ENCODE measurements at places on chromosomes 3 and 15.

DNA sequence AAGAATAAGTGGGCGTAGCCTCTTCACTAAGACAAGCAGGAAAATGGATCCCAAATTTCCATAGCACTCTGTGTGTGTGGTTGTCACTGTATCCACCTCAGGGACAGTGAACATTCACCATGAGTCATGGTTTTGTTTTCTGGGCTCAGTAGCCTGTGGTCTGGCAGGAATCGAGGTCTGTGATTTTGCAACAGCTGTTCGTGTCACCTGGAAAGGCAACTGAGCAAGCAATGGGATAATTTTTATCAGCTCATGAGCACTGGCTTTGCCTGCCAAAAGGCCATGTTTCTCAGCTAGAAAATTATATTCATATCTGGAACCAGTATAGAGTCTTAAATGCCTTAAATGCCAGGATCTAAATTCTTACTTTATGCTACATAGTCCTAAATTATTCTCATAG, 60.9 kb downstream of the STRIT1 start:
- no peak for DNase-seq

DNA sequence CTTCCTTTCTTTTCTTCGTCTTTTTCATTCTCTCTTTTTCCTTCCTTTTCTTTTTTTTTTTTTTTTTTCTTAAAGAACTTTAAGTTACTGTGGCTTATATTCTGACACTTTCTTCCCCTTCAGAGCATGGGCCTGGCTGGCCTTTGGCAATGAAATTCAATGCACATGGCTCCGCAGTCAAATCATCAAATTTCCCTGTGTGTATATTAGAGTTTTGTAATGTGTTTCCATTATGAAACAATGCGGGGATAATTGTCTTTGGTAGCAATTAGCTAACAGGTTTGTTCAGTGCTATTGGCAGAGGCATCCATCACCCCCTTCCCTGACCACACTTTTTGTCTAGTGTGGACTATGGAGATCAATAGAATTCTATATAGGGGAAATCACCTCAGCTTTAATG, 80.5 kb downstream of the CDIN1 start:
- DNase-seq, result no peak

GRCh38 chr3:114439284-114439683, 145.5 kb downstream of the TIGIT start:
- no peak for DNase-seq

DNA sequence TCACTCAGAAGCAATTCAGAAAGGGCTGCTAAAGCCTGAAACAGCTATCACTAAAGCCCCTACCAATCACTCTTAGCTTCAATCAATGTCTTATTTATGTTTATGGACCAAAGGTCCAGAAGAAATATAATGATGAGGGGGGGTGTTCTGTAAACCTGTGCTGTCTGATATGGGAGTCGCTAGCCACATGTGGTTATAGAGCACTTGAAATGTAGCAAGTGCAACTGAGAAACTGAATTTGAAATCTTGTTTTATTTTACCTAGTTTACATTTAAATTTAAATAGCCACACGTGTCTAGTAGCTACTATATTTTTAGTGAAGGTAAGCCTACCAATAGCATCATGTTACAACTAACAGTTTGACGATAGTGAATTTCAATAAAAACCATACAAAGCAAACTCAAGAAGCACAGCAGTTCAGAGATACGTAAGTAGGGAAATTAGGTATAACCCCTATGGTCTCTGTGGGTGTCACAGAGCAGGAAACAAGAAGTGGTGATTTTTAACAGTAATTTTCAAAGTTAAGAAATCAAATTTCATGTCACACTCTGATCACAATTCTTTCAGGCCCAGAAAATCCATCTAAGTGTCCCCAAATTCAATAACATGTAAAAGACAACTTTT, 3.6 kb downstream of the POU1F1 start:
- no peak for DNase-seq

DNA sequence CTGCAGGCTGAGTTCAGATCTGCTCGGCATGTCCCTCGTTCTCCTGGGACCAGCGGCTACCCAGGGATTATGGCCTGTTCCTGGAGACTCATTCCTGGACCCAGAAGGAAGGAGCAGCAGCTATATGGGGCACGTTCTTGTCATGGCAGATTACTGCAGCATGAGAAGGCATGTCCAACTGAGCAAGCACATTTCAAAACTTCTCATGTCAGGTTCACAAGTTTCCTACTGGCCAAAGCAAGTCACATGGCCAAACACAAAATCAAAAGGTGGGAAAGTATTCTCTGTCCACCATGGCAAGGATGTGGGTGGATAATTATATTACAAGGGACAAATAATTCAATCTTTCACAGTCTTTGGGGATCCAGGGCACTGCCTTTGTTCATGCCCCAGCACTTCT, 71.9 kb upstream of the C15orf39 start:
- no peak for DNase-seq

DNA sequence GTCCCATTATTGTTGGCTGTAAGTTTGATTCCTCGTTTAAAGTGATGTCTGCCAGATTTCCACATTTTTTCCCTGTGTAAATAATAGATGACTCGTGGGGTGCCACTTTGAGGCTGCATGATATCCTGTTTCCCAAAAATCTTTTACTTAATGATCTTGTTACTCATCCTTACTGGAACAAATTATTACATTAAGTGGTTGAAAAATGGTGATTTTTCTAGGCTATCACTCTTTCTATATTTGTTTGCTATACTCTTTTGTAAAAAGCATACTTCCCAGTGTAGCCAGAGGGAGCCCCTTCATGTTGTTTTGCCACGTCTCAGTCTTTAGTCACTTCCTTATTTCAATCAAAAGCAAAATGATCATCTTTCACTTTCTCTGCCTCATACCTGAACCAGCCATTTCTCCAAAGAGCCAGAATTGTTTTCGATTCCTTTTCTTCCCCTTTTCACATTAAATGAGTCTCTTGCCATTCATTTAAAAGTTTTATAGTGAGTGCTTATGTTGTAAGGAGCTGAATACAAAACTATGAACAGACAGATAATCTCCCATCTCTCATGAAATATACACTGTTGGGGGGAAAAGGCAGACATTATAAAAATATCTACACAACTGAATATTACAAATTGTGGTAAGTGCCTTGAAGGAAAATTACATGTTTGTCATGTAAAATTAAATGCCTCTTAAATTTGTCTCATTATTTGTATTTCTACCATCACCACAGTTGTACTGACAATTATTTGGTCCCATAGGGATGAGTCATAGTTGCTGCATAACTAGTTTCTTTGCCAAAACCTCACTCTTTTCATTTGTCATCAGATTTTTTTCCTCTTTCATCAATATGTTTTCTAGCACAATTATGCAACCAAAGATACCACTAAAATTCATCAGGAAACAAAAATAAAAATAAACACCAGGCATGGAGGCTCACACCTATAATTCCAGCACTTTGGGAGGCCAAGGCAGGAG, 41.5 kb downstream of the ADGRG7 start:
- DNase-seq, result no peak

DNA sequence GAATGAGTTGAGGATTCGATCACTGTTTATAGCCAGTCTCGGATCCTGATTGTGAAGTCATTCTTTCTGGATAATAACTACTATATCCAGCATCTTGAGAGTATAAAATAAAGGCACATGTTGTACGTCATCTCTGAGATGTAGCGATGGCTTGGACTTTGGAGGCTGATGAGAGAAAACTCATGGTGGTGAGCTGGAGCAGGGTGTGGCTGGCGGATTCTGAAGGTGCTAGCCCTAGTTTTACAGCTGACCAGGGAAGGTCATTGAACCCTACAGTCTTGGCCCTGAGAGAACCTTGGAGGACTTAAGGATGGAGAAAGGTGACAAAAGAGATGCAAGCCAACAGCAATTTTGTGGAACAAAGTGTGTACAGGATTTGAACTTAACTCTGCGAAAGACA, 153.8 kb downstream of the IGF1R start:
- no peak for DNase-seq

DNA sequence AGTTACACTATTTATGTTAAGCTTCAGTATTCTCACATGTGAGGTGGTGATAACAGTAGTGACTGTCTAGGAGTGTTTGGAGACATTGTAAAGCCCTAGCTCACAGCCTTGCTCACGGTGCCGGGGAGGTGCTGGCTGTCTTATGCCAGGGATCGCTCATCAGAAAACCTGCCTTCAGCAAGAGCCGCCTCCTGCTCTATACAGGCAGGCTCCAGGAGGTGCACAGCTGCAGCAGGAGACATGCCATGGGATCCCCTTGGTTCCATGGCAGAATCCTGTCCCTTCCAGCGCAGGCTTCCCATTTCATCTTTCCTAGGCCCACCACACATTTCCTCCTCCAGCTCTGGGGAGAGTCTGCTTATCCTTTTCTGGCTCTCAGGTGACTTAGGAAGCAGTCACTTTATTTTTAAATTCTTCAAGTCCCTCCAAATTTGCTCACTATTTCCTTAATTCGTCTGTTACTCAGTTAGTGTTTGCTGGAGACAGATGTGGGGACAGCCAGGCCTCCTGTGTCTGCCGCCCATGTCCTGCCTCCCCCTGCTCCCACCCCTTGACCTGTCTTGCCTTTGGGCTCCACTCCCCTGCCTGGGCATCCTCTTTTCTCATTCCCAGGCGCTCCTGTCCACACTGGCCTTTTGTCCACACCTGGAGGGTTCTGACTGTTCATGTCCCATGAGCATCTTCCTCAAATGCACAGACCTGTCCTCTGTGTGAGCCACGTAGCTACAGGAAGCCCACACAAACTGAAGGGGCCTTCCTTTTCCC, 31.7 kb downstream of the SLCO2A1 start:
- no peak for DNase-seq

DNA sequence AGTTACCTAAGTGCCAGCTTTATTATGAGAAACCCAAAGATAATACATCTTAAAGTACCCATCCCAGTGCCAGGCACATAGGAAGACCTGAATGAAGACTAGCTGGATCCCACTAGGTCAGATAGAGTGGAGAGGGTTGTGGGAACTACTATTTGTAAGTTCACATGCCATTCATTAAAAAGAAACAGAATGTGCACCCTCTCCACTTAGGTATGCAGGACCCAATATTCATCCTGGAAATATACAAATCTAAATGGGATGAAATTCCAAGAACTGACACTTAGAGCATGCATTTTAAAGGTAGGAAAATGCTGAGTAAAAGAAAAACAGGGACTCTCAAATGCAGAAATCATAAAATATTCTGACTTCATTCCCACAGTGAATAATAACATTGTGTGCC, 14.3 kb downstream of the EOGT start:
- no peak for DNase-seq

DNA sequence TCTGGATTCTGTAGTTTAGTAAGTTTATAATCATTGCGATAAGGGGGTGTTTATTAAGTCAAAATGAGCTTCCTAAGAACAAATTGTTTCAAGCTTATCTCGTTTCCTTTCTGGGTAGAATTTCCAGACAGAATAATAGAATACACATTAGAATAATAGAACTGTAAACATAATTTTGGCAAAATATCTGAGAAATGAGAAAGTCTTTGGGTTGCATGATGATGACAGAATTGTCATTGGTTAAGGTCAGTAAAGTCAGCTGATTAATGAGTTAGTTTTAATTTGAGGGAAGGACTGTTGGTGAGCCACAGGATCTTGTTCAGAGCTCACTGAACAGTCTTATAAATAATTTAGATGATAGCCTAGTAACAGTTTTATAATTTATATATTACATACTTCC, 10.2 kb downstream of the EIF2A start:
- no peak for DNase-seq

- no peak for DNase-seq
Measured at GRCh38 chr15:26580943-26581342, 191.9 kb downstream of the GABRB3 start.

GRCh38 chr15:23734862-23735261, 47.8 kb upstream of the NDN start:
- no peak for DNase-seq

- DNase-seq, result no peak
Measured at GRCh38 chr15:28022961-28023360, 76.2 kb downstream of the OCA2 start.

- no peak for DNase-seq
Measured at GRCh38 chr15:71651750-71652186, 158.6 kb upstream of the NR2E3 start.

GRCh38 chr3:13420831-13421765, 976 bp upstream of the NUP210 start:
- DNase-seq, result no peak

- no peak for DNase-seq
Measured at GRCh38 chr3:5520237-5520636, 332.7 kb downstream of the EDEM1 start.

- no peak for DNase-seq
Measured at GRCh38 chr3:16595778-16596177, 9.4 kb downstream of the DAZL start.

DNA sequence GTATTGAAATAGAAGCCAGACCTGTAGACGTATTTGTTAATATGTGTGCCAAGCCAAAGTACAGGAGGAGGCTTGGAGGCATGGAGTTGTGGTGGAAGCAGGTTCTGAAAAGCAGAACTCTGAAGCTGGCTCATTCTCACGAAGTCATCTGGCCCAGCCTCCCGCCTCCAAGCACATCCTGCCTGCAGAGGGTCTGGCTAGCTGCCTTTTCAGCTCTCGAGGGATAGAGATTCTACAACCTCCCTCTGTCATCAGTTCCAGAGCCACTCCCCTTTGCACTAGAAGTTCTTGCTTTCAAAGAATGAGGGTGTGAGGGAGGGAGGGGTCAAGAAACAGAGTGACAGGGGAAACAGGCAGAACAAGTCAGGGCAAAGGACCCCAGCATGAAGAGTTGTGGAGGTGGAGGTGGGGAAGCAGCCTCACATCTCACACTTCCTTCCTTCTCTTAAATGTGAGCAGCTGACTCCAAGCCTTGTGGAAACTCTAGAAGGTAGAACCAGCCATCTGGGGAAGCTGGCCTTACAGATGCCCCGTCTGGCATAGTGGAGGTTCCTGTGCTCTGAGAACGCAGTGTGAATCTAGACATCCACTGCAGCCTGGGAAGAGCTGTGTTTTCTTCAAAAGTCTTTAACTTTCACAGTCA, 95.3 kb downstream of the SLC49A4 start:
- DNase-seq, result no peak

- no peak for DNase-seq
Measured at GRCh38 chr15:72318408-72318942, 1.5 kb downstream of the CELF6 start.

DNA sequence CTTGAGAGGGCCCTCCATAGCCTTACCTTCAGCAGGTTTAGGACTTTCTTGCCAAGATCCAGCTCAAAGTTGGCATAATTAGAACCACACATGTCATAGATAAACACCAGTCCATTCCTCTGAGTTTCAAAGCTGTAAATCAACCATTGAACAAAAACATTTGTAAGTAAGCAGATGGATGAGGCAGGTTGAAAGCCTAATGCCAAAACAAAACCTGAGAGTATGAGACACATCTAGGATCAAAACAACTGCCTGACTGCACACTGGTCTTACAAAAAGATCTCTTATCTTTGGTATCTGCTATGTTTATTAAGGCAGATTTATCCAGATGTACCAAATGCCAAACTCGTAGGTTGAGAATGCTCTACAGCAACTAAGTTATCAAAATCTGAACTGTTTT, 61.9 kb downstream of the PTPN9 start:
- no peak for DNase-seq

- DNase-seq, result no peak
Measured at GRCh38 chr3:68207327-68207726, 552.9 kb upstream of the SUCLG2 start.

DNA sequence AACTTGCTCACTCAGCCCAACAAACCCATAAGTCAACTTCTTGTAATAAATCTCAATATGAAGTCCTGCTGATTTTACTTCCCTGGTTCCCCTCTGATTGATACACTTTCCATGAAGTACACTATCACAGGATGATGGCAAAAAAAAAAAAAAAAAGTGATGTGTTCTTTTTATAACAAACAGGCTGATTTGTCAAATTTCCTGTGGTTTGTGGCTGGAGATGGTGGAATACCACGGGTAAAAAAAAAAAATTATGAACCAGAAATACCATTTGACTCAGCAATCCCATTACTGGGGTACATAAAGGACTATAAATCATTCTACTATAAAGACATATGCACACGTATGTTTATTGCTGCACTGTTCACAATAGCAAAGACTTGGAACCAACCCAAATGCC, 10.7 kb upstream of the SERPINI2 start:
- no peak for DNase-seq
